Stimulated activated CD8-positive, alpha-beta memory T cell treated with anti-CD3 and anti-CD28 coated beads, Interleukin-12 subunit alpha, Interleukin-12 subunit beta, amount 100 ng/mL, for 1 hour (primary cell): ENCODE measurements at places on chromosomes 12 and 14.

- no peak for DNase-seq
These were observed 30.8 kb upstream of the CDK17 start for GRCh38 chr12:96431067-96431466.

GRCh38 chr14:89586258-89587135, 169.5 kb upstream of the FOXN3 start:
- no peak for DNase-seq

GRCh38 chr14:100589071-100589759, 2.0 kb upstream of the BEGAIN start:
- DNase-seq = no peak

DNA sequence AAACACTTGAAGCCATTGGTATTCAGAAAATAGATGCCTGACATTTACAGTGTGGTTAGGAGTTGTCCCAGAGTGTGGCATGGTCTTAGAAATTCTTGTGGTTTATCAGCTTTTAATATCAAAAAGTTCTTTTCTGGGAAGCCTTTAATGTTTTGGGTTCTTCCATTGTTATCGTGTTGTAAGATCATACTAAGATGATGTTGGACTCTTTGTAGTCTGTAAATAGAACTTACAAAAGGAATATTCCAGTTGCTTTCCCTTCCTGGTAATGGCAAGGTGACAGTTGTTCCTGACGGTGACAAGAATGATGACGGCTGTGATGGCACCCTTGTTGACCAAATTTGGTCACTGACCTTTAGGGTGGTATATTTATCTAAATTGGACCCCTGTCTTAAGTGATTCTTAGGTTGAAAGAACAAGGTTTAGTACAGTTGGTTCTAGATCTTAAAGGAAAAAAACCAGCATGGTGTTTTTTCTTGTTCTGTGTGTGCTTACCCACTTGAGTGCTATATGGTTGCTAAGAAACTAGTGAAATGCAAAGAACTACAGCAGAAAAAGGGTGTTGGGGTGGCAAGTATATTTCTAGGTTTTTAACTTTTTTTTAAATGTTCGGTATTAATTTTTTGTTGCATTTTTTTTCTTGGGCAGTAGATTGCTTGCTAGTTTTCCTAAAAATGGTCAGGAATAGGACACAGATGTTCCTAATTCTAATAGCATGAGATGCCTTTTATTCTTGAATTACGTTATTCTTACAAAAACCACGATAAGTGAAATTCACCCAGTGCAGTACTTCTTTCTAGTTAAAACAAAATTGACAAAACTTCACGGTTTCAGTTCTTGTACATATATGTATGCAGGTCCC, 2.1 kb downstream of the ATP2A2 start:
- DNase-seq = no peak

DNA sequence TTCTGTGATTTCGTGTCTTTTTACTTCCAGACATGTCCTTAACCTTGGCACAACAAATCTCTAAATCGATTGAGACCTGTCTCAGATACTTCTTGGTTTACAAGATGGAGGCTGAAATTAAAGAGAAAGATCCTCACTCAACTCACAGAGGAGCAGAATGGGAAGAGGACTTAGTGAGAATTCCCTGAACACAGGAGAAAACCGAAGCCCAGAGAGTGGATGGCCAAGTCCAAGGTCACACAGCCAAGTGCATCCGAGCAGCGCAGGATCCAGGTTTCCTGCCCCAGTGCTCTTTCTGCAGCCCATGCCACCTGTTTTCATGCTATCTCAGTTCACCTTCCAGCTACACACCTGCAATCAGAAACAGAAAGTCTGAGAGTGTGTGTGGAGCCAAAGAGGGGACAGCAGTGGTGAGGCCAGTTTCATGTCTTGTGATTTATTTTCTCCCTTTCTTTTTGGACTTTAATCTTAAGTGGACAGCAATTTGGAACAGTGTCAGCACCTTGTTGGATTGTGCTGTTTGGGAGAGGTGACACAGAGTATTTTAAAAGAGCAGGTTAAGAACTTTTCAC, 22.9 kb upstream of the TCL1B start:
- no peak for DNase-seq

DNA sequence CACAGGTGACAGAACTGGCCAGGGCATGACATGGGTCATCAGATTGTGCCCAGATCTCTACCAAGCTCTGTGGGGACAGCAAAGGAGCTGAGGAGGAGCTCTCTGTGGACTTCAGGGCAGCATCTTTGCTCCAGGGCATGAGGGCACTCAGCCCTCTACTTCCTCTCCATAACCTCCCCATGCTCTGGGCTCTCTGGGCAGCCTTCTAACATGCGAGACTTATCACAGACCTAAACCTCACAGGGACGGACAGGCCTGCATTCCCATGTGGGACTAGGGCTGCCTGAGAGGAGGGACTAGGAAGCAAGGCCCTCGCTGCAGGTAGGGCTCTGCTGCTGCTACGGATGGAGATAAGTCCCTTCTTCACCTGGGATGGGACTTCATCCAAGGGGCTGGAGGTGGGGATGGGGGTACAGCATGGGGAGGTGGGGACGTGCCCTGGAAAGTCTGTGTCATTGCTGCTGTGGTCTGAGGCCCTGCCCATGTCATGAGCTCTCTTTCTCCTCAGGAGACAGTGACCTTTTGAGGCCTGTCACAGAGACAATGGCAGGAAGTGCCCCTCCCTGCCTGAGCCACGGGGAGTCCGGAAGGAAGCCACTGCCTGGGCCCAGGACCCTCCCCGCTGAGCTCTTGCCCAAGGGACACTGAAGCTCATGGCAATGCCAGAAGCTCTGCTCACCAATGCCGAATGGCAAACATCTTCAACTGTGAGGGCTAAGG, 44.1 kb downstream of the PITPNM2 start:
- no peak for DNase-seq

DNA sequence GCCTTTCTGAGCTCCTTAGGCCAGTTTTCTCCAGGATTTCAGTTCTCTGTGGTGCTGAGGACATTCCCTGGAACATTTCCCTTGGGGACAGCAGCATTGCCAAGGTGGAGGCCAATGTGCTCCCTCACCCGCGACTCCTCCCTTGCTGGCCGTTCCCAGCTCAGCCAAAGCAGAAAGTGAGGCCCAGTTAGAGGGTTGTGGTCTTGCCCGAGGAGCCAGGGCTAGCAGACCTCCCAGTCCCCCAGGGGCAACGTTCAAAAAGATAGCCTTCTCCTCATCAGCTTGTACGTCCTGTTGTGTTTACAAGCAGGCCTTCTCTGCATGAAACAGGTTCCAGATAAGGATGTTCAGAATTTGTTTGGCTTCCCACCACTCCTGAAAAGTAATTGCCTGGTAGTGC, 78.4 kb downstream of the SSPN start:
- no peak for DNase-seq

- no peak for DNase-seq
These were observed 63.9 kb downstream of the FOXN3 start for GRCh38 chr14:89352976-89353765.

GRCh38 chr14:95263527-95264231, 56.0 kb downstream of the CLMN start:
- no peak for DNase-seq

- no peak for DNase-seq
These were observed 410.8 kb downstream of the NAV3 start for GRCh38 chr12:78241446-78241845.

GRCh38 chr12:12349711-12350665, at the start of gene MANSC1:
Gene MANSC1 (minus strand): TSS chr12:12350242. CDS start chr12:12343314, 6,928 bp downstream.
- DNase-seq = no peak

DNA sequence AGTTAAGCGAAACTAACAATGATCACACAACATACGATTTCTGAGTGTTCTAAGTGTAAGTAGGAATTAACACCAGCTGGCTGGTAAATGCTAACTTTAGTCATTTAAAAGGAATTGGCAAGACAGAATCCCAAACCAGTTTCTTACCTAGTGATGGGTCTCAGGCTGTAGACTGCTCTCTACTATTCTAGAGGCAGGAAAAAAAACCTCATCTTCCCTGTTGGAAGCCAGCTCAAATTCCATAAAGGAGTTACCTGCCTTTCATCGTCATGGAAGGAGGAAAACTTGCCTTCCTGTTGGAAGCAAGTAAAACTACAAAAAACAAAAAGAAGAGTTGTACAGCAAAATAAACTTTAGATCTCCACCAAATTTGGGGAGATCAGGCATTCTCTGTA, 23.7 kb upstream of the SLC7A8 start:
- no peak for DNase-seq

DNA sequence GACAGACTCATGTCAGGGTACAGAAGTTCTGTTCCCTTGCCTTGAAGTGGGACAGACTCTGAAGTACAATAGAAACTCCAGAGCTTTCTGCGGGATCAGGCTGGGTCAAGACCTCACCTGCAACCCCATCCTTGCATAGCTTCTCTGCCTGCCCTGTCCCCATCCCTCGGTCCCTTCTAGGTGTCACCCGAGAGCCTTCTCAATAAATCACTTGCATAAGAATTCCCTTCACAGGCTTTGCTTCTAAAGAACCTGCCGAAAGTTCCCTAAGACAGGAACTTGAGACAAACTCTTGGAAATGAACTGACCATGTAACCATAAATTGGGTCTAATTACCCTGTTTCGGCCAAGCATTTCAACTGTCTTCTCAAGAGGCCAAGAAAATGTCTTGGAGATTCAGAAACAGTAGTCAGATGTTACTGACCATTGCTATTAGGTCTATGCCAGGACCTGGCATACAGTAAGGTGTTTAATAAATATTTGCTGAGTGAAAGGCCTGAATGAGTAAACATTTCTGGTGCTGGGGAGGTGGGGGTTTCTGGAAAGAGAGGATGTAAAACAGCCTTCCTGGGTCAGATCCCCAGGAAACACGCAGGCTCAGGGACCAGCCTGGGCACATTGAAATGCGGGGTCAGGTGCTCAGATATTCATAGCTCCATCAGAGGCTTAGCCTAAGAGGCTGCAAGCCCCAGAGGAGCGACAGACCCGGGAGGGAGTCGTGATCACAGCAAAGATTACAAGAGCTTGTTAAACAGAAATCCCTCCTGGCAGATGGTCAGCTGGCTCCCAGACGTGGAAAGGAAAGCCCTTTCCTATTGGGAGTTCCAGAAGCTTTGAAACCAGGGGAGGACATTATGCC, 226.2 kb upstream of the LHX5 start:
- no peak for DNase-seq

GRCh38 chr14:103087343-103087835, 3.4 kb downstream of the LBHD2 start:
- DNase-seq = no peak

DNA sequence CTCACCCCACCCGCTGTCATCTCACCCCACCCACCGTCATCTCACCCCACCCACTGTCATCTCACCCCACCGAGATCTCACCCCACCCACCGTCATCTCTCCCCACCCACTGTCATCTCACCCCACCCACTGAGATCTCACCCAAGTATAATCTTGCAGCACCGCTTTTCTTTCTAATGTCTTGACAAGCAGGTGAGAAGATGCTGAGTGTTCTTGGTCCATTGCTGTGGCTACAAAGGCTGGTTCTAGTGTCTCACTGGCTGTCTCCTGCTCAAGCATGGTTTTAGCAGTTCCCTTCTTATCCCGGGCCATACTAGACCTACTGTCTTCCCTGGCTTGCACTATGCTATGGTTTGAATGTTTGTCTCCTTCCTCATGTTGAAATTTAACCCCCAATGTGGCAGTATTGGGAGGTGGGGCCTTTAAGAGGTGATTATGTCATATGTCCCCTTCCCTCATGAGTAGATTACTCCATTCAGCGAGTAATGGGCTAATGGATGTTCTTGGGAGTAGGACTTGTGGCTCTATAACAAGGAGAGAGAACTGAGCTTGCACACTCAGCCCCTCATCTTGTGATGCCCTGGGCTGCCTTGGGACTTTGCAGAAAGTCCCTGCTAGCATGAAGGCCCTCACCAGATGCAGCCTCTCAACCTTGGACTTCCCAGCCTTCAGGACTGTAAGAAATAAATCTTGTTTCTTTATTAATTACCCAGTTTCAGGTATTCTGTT, 47.7 kb upstream of the PPP2R5C start:
- no peak for DNase-seq

DNA sequence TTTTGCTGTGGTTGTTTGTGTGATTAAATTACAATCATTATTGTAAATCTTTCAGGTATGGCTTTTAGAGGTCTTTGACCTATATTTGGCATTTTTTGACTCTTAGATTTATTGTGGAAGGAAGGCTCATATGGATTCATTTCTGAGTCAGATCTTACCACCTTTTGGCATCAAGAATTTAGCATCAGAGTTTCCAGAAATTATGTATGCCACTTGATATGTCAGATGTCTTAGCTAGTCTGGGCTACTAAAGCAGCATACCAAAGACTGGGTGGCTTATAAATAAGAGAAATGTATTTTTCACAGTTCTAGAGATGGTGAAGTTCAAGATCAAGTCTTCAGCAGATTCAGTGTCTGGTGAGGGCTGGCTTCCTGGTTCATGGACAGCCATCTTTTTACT, 129.5 kb upstream of the PZP start:
- DNase-seq = no peak

DNA sequence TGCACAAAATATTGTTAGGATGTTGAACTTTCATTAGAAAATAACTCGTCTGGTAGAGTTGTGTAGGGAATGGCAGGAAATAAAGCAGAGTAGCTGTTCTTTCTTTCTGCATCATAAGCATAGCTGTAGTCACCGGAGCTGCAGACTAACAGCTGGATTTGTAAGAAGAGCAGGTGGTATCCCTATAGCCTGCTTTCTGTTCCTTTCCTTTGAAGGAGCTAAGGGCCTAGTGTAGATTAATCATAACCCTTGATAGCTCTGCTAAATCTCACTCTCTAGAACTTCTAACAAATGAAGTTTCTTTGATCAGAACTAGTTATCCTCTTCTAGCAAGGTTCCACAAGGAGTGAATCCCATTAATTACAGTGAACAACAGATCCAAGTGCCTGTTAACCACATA, 3.5 kb downstream of the LMO3 start:
- DNase-seq = no peak

GRCh38 chr14:101301011-101301410, 260.3 kb upstream of the DIO3 start:
- no peak for DNase-seq

GRCh38 chr12:117085318-117085947, 13.8 kb downstream of the TESC start:
- no peak for DNase-seq

- no peak for DNase-seq
These were observed 25.9 kb downstream of the NOC4L start for GRCh38 chr12:132170094-132170636.

DNA sequence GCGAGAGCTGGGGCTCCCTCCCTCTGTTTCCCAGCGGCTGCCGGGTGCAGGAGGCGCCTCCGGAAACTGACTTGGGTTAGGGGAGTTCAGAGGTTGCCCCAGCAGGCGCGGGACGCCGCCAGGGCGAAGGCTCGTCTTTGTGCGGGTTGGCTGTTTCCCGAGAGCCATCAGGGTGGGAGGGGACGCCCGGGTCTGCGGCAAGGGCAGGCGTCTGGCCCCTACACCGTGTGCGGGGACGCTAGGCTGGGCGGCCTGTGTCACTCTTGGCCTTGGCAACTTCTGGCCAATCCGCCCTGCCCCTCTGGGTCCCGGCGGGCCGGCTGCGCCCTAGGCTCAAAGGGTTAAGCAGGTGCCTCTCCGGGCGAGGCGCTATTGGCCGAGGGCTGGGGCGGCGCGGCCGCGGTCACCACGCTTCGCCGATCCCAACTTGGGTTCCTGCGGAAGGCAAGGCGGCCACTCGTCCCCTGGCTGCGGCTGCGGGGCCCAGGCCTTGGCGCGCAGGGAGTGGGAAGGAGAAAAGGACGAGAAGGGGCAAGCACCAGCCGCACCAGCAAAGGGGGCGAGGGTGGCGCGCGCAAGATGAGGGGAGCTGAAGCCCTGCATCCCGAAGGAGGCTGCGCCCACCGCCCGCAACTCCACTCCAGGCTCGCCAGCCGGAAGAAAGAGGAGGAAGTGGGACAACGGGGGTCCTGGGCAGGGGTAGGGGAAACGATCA, 5.6 kb upstream of the NPAS3 start:
- no peak for DNase-seq

- no peak for DNase-seq
These were observed 22.4 kb downstream of the RFX4 start for GRCh38 chr12:106605254-106605653.
